ENCODE measurements at places on chromosomes 1 and 21.

DNA sequence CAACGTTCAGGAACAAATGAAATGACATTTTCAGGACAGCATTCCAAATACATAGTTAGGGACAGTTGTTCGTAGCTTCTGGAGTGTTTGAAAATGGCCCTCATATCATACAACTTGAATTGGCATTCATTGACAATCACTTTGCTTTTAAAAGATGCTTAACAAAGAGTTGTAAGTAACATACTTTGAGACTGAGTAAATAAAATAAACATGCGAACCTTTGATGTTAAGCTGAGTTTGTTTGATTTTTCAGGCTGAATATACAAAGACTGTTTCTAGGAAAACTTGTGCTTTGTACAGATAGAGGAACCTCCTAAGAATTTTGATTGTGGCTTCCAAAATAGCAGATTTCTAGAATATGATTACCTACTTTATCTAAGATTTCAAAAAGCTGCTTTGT lies 45.3 kb downstream of the ITSN1 start:
- no peak for DNase-seq

DNA sequence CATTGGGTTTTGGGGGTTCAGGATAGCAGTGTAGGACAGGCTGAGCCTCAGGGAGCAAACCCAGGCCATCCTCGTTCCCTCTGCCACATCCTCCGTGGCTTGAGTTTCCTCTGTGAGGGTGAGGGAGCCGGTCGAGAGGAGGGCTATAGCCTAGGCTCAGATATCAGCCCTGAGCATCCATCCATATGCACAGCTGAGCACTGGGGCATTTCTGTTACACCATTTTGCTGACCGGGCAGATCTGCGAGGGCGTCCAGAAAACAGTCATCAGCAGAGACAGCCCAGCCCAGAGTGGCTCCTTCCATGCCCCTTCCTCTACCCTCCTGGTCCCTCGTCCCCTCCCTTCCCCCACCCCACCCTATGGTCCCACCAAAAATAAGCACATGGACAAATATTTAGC lies 53.5 kb downstream of the PTPRF start:
- no peak for DNase-seq

DNA sequence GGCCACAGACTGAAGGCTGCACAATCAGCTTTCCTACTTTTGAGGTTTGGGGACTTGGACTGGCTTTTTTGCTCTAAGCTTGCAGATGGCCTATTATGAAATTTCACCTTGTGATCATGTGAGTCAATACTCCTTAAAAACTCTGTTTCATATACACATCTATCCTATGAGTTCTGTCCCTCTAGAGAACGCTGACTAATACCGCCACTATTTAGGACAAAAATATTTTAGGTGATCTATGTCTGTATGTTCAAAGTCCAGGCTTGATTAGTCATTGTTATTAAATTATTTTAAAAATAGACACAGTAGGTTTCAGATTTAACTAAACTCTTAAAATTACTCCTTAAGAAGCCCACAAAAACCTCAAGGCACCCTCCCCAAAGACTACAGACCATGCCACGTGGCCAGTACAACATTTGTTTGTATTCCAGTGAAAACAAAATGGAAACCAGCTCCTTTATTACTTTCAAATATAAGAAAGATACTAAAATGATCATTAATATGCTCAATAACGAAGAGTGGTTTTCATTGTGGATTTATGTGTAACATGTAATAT lies 63.1 kb downstream of the TMPRSS15 start:
- no peak for DNase-seq

GRCh38 chr1:83746234-83746633 lies 252.7 kb downstream of the TTLL7 start:
- DNase-seq: no peak

- DNase-seq: no peak
These were observed 67.8 kb upstream of the KLHDC7A start for GRCh38 chr1:18412882-18413353.

DNA sequence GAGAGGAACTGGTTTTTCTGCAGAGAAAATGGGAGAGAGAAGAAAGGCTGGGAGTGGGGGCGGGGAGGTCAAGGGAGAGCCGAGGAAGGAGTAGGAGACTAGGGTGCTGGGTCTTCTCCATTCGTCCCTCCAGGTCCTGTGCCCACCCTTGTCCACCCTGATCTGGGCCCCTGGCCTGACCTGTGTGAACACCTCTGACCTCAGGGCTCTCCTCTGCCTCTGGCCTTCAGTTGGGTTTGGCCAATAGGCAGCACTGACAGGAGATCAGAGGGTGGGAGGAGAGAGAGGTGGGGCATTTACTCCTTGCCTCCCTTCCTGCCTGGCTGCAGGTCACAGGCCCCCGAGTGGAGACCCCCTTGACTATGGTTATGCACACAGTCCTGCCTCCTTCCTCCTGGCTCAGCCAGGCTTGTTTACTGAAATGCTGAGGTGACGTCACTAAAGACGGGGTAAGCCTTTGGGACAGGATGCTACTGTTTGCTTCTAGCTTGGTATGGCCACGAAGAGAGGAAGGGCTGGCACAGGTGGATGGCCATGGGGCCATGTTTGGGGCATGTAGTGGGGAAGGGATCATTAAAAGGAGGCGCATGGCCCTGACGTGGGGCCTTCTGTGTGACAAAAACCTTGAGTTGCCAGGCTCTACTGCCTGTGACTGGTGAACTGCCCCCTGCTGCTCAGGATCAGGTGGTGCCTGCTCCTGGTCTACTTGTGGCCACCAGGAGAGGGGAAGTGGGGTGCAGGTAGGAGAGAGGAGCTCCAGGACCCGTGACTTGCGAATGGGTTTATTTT lies 248.7 kb upstream of the CSF3R start:
- no peak for DNase-seq

GRCh38 chr1:16013220-16013907 lies 4.5 kb downstream of the HSPB7 start:
- peak; percentile 55 for DNase-seq

DNA sequence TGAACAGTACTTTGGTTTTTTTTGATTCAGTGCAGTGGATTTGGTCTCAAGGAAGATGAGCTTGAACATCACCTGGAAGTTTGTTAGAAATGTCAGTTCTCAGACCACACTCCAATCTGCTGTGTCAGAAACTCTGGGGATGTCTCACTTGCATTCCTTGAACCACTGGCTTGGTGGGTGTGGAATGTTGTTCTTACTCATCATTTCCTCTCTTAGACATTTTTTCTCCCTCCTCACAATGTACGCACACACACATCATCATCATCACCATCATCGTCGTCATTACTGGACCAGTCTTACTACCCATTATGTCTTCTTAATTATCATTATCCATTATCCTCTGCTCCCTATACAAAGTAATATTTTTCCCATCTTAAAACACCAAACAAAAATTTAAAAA lies 91.9 kb upstream of the KCNK2 start:
- no peak for DNase-seq

GRCh38 chr1:34532113-34532512 lies 222.7 kb upstream of the GJB5 start:
- DNase-seq: no peak

GRCh38 chr1:192916021-192916420 lies 107.2 kb downstream of the RGS2 start:
- DNase-seq: no peak
